ENCODE measurements at places on chromosomes 16 and 17.

GRCh38 chr16:83946781-83947566 is 6.1 kb upstream of the OSGIN1 start:
- DNase-seq: no peak

DNA sequence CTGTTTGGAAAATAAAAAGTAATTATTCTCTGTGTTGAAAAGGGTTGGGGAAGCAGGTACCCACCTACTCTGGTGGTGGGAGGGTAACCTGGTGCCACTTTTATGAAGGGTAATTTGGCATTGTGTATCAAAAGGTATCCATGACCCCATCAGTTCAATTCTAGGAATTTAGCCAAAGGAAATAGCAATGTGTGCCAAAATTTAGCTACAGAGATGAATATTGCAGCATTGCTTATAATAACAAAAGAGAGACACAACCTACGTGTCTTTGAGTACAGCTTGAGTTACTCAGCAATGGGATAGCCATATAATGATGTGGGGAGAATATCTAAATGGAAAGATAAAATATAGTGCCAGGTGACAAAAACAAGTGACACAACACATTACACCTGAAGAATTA is 170.7 kb downstream of the NTN1 start:
- no peak for DNase-seq

DNA sequence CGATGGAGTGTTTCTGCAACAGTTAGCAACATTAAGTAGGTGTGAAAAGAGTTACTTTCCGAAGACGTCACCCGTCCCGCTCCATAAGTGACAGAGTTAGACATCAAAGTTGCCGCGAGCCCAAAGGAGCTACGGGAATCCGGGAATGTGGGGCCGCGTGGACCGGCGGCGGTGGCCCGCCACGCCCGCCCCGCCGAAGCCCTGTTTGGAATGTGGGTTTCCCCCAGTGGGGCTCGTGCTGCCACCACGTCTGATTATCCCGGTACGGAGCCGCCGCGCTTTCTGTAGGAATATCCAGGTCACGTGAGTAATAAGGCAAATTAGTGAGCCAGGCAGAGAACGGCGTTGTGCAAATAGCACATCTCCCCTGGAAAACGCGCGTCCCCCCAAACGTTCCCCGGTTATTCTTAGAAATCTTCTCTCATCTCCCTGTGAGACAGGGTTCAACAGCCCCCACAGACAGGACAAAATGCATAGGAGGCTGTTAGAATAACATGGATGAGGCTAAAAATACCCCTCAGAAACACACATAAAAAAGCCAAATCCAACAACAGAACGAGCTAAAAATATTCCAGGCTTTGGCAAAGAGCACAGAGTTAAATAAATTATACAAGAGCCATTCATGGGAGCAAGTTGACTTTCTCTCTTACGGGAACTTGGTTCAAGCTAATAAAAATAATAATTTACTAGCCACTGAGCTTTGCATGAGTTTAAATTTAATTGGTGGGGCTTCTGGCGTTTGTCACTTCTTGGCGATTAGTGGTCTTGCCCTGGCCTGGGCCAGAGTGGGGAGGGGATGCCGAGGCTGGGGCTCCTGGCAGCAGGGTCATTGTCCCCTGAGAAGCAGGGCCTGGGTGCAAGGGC is 8.6 kb downstream of the BAHCC1 start:
- no peak for DNase-seq

DNA sequence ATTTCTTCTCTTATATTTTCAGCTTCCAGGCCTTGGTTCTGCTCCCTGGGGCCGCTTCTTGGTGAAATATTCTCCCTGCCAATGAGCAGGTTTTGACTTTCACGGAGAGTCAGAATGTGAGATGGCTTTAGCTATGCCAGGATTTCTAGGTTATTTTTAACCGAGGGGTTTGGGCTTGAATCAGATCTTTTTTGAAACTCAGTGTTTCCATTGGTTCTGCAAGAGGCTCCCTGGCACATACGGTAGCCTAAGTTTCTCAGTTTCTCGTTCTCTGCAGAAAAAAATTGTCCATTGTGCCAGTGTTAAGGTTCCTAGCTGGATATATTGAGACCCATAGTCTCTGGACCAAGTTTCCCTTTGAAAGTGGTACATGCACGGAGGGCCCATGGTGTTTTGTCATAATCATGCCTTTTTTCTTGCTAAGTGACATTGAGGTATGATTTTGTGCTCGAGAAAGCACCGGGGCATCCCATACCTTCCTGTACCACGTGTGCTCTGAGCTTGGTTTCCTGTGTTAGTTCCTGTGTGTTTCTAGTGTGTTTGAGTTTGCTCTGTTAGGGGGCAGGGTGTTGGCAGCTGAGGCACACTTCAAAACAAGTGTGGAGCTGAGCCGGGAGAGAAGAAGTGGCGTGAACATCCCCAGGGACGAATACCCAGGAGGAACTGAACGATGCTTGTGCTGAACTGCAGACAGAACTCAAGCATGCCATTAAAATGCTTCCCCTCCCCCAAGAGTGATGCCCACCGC is 127.2 kb downstream of the HS3ST3B1 start:
- DNase-seq: no peak

- DNase-seq: no peak
Measured at GRCh38 chr17:77645072-77646045, 313.1 kb upstream of the TNRC6C start.

DNA sequence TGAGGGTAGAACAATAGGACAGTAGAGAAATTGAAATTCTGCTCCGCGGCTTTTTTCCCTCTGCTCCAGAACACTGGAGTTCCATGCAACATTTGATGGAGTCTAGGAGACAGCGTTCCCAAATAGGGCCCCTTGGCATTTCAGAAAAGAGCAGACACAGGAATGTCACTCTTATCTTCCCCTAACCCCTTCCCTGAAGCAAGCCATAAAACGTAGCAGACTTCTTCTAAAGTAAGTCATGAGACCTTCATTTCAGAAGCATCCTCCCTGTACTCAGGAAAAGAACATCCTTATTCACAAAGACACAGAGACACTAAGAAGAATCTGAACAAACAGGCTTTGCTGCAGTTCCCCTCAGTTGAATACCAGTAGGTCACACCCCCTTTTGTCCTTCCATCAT is 296.1 kb upstream of the SOX9 start:
- DNase-seq: no peak

DNA sequence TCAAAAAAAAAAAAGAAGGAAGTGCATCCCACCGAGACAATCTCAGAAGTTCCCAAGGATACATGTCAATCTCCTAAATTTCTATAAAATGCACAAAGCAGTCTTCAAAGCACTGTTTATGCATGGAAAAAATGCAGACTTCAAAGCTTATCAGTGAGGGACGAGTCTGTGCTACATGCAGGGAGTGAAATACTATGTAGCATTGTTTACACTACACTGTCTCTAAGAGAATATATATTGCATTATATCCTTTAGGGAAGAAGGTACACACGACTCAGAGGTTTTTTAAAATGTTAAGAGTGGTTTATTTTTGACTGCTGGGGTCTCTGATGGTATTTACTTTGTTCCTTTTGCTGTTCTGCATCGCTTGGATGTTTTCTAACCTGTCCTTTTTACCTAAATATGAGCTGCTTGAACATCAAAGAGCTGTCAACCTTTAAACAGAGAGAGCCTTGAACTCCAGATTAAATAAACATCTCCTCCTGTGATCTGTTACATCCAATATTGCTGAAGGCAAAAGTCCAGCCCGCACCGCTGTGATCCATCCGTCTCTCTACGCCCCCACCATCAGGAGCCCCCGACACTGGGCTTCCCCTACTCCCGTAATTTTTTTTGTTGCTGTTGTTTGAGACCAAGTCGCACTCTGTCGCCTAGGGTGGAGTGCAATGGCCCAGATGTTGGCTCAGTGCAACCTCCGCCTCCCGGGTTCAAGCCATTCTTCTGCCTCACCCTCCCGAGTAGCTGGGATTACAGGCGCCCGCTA is 1.4 kb downstream of the FBXO31 start:
- DNase-seq: no peak

GRCh38 chr17:73069164-73069770 is 23.2 kb downstream of the SLC39A11 start:
- DNase-seq: no peak

DNA sequence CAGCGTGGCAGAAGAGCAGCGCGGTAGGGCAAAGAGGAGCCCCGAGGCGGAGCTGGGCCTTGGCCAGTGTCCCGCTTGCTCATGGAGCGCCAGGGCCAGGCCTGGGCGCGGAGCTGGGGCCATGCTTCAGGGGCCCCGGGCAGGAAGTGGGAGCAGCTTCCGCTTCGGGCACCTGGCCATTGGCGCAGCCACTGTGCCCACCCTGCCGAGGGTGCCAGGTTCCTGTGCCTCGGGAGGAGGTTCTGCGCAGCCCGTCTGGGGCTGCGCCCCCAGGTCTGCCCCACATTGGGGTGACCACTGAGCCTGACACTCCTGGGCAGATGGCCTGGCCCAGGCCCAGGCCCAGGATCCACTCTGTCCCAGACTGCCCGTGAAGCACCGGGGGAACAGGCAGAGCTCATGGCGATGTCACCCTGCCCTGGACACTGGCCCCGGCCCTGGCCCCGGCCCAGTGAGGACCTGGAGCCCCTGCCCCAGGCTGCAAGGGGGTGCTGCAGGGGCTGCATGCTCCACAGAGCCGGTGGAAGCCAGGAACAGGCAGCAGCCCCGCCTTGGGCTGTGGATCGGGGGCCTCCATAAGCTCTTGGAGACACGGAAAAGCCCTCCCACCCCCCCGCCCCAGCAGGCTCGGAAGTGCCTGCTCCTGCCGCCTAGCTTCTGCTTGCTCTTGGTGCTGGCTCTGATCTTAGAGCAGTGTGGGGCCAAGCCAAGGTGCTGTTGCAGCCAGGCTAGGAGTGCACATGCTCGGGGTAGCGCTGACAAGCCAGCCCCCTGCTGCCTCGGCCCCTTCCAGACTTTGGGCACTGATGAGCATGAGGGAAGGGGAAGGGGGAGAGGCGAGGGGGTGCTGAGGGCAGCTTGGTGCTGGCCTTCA is 35.9 kb upstream of the FOXJ1 start:
- DNase-seq: no peak

- DNase-seq: no peak
Measured at GRCh38 chr16:57834936-57835335, 32.6 kb upstream of the KIFC3 start.

GRCh38 chr16:81442916-81443687 is 1.5 kb upstream of the CMIP start:
- no peak for DNase-seq

DNA sequence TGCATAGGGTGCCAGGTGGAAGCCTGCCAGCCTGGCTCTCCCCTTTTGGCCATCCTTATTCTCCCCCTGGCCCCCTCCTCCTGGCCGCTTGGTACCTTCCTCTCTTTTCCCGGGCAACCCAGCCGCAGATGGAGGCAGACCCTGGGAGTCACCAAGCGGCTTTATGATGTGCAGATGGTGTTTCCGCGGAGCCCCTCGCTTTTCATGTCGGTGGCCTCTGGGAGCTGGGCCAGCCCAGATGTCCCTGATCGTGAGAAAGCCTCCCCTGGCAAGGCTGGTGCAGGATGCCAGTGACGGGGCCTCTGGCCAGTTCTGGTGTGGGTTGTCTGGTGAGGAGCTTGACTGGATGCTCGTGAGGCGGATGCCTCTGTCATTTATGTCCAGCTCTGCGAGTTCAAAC is 18.0 kb upstream of the BRD7 start:
- no peak for DNase-seq

DNA sequence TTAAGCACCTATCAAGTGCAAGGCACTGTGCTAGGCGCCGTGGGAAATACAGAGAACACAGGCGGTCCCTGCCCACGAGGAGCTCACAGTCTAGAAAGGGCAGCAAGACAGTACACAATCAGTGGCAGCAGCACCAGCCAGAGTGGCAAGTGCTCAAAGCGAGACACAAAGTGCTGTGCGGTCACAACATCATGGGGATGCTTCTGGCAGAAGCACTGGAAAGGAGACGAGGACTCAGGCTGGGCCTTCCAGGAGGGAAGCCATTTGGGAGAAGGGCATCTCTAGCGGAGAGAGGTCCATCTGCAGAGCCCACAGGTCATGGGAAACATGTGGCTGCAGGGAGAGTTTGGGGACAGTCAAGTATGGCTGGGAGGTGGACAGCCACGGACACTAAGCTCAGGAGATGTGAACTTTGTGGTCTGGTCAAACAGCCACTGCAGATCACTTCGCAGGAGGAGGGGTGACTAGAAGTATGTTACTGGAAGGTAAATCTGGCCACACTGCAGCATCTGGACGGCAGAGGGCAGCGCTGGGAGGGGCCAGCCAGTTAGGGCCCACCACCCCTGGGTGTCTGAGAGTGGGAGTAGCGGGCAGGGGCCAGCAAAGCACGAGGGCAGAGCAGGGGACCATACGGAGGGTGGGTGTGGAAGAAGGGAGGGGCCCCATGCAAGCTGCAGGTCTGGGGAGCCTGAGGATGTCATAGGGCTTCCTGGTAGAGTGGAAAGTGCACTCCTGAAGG is 71.1 kb downstream of the N4BP1 start:
- no peak for DNase-seq

DNA sequence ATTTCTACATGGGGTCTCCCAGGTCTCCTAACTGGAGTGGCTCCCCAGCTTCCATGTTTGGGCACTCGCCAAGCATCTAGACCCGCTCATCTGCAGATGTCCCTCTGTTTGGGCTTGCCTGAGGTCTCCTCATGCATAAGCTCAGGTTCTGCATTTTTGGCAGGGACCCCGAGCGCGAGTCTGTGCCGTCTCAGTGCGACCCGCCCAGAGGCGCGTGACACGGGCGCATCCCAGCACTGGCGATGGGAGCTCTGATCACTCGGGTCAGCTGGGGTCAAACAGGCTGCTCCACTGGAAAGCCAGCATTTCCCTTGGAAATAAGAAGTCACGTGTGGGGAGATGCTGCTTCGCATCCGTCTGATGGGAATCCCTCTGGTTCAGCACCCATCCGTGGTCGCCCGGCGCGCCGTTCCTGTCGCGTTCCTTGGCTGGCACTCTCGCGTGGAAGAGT is 56.9 kb upstream of the FASN start:
- no peak for DNase-seq

- DNase-seq: no peak
Measured at GRCh38 chr16:9311303-9311954, 220.0 kb downstream of the HAPSTR1 start.

DNA sequence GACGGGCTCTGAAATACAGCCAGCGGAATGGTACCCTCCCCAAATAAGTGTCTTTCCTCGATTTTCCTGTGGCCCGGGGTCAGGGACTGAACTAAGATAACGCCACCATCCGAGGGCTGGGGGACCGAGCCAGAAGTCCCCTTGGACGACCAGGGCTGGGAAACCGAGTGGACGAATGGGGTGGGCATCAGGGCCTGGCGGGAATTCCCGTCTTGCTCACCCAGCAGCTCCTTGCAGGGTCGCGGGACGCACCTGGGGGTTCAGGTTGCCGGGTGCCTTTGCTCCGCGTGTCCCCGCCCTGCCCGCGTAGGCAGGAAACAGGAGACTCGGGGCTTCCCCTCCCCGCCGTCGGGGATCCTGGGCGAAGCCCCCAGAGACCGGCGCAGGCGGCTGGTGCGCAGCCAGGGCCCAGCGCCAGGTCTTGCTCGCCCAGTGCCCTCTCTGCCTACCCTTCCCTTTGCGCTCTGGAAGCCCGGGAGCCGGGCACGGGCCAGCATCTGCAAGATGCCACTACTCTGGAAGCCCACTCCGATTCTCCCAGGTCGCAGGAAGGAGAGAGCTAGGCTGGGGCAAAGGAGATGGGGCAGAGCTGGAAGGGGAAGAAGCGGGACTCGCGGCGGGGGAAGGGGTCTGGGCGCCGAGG is 665 bp upstream of the GRIN2C start:
- no peak for DNase-seq

Measured in BJ (cell line).